ENCODE measurements at places on chromosomes 1 and 21. TPM values are rescaled to one million over a fixed set of nuclear protein-coding genes. Genes with fewer than 3 reads are reported as not detected.

ILDR2 gene
- 72.6 TPM for total RNA-seq

- no peak for DNase-seq
Observed at GRCh38 chr21:36544545-36544944, 64.6 kb upstream of the CLDN14 start.

KRTAP6-3 gene
- not detected for total RNA-seq

SMIM1 gene
- total RNA-seq = 1.7 TPM

Data from cerebellum (tissue), 4 donors.